Fibroblast of gingiva (primary cell): ENCODE measurements at places on chromosomes 5 and 9.
A peak's percentile ranks its signal among the peaks of the same experiment; 100 is the strongest.

DNA sequence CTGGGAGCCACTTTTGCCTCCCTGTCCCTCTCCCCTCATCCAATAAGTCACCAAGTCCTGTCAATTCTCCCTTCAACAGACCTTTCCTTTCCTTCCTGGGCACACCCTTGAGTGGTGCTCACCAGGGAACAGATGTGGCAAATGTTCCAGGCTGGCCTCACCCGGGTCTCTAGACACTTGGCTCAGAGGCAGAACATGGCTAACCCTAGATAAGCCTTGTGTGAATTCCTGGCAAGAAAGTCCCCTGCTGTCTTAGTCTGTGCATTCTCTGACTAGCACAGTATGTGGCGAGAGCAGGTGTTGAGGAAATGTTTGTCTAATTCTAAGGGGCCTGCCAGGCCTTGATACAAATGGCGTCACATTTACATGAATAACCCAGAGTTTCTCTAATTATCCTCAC, 41.2 kb upstream of the PTGS1 start:
- no peak for DNase-seq

GRCh38 chr9:20307621-20308020, 314.7 kb downstream of the MLLT3 start:
- no peak for DNase-seq

- DNase-seq, result no peak
Observed at GRCh38 chr5:76938177-76938576, 14.7 kb upstream of the CRHBP start.

GRCh38 chr9:78070521-78070920, 38.9 kb upstream of the GNAQ start:
- no peak for DNase-seq

DNA sequence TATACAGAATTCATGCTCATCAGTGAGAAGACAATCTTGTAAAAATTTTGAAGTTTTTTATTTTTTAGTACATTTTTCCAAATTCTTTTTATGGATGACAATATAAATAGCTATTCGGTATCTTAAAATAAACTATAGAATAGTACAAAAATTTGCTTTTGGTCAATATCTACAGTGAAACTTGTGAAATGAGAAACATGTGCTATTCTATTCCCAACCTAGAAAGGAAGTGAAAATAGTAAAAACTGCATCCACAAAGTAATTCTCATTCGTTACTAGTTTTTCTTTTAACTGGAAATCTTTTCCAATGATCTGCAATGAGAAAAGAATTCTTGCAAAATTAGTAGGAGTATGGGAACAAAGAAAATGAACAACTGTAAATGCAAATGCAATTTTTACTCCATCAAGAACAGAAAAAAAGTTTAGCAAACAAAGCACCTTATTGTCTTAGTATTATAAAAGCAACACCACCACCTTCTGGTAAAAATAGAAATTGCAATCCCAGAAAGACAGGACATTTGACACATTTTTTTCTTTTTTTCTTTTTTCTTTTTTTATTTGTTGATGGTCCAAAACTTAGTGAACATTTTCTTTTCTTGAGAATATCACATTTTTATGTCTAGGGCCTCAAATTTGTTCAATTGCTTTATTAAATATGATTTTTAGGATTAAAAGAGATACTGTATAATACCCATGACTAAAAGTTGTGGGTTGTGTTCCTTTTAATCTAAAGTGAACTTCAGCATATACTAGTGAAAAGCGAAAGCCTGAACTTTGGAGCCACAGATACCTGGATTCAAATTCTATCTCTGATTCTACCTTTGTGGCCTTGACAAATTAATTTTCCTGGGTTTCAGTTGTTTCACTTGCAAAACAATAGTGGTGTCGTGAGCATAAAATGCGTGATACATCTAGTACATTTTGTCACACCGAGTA, 72.3 kb downstream of the SLCO4C1 start:
- no peak for DNase-seq

DNA sequence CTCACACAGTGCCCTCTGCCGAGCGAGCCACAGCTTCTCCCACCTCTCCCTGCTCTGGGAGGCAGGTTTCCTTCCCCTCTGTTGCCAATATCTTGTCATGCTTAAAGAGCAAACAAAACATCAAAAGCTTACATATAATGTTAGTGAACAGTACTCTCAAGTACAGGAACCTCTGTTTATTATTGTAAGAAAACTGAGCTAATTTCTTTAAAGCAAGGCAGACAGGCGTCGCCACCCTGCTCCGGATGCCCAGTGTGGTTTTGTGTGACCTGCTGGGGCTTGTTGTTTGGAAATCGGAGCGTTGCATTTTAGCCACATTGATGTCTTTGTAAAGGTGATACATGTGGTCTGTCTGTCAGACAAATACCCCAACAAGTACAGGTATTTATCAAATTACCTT, 401.4 kb upstream of the IRX1 start:
- DNase-seq, result no peak

GRCh38 chr5:120052916-120053828, 410.9 kb upstream of the PRR16 start:
- DNase-seq, result no peak

DNA sequence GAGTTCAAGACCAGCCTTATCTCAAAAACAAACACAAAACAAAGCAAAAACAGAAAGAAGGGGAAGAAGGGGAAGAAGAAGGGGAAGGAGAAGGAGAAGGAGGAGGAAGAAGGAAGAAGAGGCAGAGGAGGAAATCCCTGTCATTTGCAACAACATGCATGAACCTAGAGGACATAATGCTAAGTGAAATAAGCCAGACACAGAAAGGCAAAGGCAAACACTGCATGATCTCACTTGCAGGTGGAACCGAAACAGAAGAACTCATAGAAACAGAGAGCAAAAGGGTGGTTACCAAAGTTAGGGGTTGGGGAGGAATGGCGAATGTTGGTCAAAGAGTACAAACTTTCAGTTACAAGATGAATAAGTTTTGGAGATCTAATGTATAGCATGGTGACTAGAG, 135.4 kb downstream of the UGCG start:
- no peak for DNase-seq

DNA sequence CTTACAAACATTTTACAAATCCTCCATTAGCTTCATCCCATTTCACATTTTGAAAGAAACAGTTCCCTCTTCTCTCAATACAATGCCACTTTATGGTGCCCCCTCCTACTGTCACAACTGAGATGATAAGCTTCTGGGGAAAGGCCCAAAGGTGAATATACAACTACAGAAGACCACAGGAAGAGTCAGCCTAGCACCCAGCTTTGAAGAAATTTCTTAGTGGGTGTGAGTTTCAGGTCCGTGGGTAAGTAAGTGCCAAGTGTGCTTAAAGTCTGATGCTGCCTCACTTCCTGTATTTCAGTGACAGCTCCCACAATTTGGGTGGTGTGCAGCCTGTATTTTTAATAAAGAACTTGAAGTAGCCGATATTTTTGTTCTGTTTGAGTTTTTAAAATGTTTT, 68.1 kb downstream of the ARHGEF28 start:
- no peak for DNase-seq

DNA sequence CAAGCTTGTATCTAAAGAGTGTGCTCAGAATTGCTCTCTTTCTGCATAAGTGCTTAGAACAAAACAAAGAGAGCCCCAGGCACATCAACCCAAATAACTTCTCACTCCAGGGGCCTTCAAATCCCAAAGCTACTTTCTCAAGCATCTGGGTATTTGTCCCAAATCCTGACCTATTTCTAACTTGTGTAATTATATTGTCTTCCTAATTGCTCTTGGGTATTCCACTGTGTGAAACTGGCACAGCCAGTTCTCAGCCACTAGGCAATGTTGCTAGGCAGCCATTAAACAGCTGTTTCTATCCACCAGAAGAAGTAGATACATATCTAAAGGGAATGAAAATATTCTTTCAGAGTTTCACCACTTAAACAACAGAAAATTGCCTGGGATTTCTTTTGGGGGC, 198.8 kb downstream of the PRELID2 start:
- no peak for DNase-seq

DNA sequence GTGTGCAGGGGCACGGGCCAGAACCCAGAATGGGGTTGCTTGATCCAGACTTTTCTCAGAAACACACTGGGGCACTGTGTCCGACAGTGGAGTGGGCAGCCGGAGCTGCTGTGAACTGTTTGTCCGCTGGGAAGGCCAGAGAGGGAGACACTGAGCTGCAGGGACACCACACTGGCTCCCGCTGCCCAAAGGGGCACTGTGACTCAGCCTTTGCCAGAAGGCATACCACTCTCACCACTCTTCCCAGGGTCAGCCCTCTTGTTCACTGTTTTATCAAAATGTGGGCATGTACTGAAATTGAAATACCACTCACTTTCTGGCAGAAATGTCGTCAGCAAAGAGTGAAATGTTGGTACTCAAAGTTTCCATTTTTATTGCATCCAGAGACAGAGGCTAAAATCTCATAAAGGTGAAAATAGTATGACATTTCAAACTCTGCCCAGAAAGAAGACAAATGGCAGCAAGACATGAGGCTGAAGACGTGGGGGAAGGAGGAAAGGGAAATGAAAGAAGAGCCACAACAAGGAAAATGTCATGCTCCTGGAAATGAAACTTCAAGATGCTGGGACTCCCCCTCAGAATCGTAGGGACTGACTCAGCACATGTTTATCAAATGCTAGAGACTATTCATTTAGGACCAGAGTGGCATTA, 4.5 kb upstream of the IL7R start:
- DNase-seq, result peak; percentile 9

DNA sequence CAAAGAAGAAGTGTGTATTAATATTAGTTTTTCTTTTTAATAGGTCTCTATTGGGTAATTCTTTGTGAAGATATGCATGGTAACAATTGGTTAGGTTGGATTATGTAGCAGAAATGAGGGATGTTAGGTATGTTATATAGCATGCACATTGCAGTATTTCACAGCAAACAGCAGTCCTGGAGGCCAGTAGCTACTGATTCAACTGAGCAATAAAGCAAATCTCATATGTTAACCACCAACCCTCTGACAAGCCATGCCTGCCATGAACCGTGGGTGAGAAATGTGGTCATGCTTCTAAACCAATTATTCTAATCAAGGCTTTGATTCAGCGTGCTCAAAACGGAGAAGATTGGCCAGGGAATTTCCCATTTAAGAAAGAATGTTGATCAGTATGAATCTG, 313.0 kb upstream of the CDH6 start:
- no peak for DNase-seq

DNA sequence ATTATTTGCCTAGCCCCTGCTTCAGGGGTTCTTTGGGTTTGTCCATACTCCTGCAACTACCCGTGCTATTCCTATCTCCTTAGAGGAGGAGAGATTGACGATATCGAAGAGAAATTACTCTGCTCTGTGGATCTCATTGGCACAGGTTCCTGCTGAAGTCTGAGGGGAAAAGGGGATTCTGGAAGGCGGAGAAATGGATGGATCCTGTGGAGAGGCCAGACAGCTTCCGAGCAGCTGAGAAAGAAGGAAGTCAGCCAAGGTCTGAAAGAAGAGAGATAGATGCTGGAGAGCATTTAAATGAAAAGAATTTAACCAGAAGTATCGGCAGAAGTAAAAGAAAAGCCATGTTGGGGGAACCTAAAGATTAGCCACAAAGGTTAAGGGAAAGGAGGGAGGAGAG, 40.4 kb upstream of the SPATA31C2 start:
- DNase-seq, result no peak

- DNase-seq, result no peak
Observed at GRCh38 chr9:90526386-90526785, 116.2 kb downstream of the DIRAS2 start.

GRCh38 chr5:35788724-35789123, 68.0 kb upstream of the IL7R start:
- no peak for DNase-seq

- DNase-seq, result no peak
Observed at GRCh38 chr5:126359884-126360283, 63.3 kb upstream of the GRAMD2B start.

GRCh38 chr5:1788200-1788599, 11.4 kb downstream of the MRPL36 start:
- DNase-seq, result no peak

GRCh38 chr9:18778846-18779245, 254.2 kb downstream of the SAXO1 start:
- no peak for DNase-seq

DNA sequence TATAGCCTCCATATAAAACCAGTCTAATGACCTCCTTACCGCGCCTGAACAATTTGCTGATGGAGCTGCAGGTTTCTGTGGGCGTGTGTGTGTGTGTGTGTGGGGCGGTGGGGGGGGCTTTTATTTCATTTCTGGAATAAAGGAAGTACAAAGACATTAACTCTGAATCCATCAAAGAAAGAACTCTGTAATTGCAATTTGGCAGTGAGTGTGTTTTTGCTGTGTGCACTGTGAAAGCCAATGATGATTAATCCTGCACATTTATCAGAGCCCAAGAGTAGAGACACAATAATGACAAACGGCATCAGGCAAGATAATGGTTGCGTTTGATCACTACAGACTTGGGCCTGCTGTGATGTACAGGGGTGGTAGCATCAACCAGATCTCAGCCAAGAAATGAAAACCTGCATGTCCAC, 29.3 kb upstream of the NDFIP1 start:
- no peak for DNase-seq

DNA sequence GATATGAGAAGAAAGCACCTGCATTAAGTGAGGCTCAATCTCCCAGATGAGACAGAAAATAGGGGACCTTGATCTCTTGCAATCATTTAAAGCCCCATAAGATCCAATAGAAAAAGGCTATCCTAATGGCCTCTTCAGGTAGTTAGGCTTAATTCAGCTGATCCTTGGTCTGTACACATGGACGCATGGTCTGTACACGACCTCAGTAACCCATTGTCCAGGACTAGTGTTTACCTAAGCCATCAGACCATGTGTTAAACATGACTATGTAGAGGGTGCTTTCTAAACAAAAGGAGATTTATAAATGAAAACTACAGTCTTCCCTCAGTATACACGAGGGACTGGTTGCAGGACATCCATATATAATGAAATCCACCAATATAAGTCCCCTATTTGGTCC, 7.5 kb downstream of the MARCHF3 start:
- no peak for DNase-seq

DNA sequence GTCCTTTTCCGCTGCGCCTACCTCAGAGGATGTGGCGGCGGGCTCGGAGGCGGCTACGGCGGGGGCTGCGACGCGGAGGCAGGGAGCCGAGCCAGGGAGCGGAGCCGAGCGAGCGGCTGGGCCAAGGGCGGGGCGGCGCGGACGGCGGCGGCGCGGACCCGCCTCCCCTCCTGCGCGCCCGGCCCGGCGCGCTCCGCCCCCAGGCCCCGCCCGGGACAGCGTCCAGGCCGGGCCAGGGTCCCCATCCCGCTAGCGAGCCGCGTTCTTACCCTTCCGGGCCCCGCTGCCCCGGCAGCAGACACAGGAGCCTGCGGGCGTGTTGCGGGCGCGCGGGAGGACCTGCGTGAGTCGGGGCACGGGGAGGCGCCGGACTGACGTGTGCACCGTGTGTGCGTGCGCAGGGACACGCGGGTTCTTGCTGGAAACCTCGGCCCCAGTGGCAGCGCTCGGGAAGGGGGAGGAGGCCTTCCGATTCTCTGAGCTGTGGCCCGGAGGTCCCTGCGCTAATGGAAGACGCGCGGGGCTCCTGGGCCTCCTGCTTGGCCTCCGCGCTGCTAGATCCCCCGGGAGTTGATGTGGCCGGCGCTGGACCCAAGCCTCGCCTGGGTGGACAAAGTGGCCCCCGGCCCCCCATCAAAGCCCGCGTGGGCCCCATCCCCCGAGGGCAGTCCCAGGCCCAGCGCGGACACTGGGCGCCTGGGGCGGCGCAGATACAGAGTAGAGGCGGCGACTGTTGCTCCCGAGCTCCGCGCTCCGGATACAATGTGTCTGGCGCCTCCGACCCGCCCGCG, at the start of gene VDAC1:
Gene VDAC1 (minus strand): TSS at position 350 of the 791 bp plus-strand sequence. CDS start 11,963 bp downstream, outside the sequence.
- peak; percentile 91 for DNase-seq

GRCh38 chr5:129496421-129496820, 36.3 kb downstream of the ADAMTS19 start:
- DNase-seq, result no peak

- DNase-seq, result no peak
Observed at GRCh38 chr9:123657941-123658340, 272.0 kb downstream of the DENND1A start.

- no peak for DNase-seq
Observed at GRCh38 chr9:134639994-134640393, 1.6 kb upstream of the COL5A1 start.
